NCI-H2081 treated with DMSO at 0.1 percent for 48 hours (cell line): ENCODE measurements at places on chromosomes 3 and 15.

GRCh38 chr3:64575211-64575844, 112.5 kb downstream of the ADAMTS9 start:
- no peak for DNase-seq

DNA sequence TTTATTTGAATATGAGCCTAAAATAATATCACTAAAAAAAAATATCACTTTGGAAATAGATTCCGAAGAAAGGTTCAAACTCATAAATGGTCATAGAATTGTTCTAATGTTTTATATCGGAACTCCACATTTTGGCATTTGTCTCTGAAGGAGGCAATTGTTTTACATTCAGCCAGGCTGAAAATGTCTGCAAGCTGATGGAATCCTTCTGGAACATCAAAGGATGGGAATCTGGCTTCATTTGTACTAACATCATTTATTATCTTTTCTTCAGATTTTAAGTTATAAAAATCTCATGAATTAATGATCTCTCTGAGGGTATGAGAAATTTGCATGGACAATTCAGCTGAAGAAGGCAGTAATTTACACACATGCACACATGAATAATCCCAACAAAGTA, 251.4 kb upstream of the RGMA start:
- DNase-seq, result no peak

- no peak for DNase-seq
These were observed 541.1 kb downstream of the MECOM start for GRCh38 chr3:169122416-169122815.

DNA sequence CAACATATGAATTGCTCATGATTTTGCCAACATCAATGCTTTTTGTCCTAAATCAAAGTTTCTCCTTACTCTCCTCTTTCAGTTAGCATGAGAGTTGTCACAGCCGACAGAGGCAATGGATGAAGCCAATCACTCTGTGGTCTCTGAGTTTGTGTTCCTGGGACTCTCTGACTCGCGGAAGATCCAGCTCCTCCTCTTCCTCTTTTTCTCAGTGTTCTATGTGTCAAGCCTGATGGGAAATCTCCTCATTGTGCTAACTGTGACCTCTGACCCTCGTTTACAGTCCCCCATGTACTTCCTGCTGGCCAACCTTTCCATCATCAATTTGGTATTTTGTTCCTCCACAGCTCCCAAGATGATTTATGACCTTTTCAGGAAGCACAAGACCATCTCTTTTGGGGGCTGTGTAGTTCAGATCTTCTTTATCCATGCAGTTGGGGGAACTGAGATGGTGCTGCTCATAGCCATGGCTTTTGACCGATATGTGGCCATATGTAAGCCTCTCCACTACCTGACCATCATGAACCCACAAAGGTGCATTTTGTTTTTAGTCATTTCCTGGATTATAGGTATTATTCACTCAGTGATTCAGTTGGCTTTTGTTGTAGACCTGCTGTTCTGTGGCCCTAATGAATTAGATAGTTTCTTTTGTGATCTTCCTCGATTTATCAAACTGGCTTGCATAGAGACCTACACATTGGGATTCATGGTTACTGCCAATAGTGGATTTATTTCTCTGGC, 2.5 kb downstream of the OR4F6 start:
- DNase-seq, result no peak

GRCh38 chr15:44595656-44596510, 58.9 kb downstream of the EIF3J start:
- DNase-seq, result no peak

- DNase-seq, result no peak
These were observed 927.6 kb downstream of the FHIT start for GRCh38 chr3:60323651-60324050.

- no peak for DNase-seq
These were observed 82.5 kb downstream of the NEK11 start for GRCh38 chr3:131109156-131109555.

GRCh38 chr3:119329551-119329950, 35.4 kb downstream of the ARHGAP31 start:
- no peak for DNase-seq

DNA sequence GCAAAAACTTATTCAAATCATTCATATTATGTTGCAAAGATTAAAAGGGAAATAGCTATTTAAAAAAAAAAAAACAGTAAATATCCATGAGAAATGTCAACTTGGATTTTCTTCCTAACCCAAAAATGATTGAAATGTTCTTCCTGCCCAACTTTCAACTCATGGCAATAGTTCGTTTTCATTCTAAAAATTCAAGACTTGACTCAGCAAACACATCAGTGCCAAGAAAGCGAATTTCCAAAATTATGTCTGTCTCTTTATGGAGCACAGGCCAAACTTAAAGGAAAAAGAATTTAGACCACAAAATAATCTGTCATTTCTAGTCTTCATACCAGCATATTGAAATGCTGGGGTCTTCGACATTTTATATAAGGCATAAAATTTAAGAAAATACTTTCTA, 63.7 kb downstream of the MAGI1 start:
- DNase-seq, result no peak

DNA sequence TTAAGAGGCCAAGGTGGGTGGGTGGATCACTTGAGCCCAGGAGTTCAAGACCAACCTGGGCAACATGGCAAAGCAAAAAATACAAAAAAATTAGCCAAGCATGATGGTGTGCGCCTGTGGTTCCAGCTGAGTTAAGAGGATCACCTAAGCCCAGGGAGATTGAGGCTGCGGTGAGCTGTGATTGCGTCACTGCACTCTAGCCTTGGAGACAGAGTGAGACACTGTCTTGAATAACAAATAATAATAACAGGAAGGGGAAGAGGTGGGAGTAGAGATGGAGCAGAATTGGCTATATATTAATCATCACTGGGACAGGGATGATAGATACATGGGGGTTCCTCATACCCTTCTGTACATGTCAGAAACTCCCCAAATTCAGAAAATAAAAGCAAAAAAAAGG, 23.8 kb upstream of the NMB start:
- DNase-seq, result no peak

DNA sequence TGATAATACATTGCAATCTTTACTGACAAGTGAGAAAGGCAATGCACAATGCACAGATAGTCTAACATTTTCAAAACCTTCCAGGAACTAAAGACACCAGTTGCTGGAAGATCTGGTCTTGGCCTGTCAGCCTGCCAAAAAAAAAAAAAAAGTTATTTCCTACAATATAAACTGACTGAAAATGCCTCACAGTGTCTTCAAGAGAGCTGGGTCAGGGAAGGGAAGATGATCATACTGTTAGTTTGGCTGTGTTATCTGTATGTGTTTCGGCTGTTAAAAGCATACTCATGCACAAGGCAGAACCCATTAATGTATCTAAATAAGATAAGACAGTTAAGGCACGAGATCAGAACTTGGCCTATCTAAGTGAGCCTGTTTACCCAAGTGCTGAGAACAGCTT, 673.4 kb downstream of the MECOM start:
- no peak for DNase-seq
